ENCODE measurements at places on chromosomes 2 and 18.
A peak's percentile ranks its signal among the peaks of the same experiment; 100 is the strongest.

DNA sequence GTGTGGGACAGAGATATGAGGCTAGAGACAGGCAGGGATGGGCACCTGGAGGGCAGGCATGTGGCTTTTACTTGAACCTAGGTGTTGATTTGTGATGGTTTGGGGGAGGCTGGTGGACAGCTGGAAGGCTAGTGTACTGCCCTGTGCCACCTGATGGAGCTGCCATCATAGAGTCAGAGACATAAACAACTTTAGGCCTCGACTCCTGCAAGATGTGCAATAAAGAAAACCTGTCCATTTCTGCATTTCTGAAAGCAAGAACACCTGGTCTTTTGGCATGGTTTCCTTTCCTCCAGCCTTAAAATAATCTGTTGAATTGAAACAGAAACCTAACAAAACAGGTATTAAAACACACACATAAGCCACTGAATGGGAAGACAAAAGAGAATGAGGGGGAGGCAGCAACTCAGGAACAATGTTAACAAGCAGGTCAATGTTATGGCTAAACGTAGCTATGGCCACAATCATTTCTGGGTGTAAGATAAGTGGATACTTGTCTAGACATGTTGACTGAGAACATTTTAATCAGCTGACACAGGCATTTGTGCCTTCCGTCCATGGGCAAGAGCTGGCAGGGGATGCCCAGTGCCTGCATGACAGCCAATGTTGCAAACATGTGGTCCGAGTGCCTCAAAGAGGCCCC, 87.8 kb downstream of the KCTD1 start:
- peak; percentile 25 for DNase-seq

DNA sequence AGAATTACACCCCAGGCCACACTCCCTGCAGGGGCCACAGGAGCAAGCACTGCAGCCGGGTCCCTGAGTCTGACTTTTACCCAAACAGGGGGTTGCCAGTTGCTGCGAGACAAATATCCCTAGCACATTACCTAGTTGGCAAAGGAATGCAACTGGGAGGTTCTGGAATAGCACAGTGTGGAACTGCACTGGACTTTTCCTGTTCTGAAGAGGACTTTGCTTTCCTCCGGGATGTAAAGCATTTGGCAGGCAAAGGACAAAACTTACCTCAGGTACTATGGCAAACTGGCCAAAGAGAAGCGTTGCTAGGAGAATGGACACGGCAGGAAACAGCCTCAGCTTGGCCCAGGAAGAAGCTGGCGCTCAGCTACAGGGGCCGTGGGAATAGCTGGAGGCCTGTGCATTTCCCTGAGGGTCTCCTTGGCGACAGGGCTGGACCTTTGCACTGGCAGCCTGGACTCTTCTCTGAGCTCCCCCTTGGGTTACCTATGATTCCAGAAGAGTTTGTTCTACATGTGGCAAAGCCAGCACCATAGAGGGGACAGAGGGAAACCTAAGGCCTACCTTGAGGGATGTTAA, 45.0 kb downstream of the BCL11A start:
- DNase-seq = no peak

DNA sequence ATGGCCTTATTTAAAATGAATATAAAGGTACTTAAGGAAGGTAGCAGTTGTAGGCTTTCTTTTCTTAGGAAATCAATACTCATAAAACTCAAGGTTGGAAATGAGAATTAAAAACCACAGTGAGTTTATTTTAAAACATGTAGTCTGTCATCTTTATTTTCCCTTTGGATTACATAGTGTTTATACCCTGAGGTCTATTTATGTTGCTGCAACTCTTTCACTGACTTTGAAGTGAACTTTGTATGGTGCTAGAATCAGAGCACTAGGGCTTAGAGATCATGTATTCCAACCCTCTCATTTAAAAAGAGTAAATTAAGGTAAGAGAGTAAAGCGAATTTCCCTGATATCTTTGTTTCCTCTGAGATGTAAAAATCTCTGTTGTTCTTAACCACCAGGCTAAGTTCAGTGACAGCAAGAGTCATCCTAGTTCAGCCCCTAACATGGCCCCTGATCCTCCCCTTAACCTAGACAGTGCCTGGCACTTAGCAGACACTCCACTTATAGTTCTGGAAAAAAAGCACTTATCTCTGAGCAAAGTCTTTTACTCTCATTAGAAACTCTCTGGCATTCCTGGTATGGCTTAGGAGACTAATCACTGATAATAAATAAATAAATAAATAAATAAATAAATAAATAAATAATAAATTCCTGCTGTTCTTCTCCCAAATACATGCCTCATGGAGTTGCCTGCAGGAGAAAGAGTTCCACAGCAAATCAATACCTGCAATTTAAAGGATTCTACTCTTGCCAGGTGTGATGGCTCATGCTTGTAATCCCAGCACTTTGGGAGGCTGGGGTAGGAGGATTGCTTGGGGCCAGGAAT, 33.0 kb upstream of the PPP1R1C start:
- DNase-seq = no peak

DNA sequence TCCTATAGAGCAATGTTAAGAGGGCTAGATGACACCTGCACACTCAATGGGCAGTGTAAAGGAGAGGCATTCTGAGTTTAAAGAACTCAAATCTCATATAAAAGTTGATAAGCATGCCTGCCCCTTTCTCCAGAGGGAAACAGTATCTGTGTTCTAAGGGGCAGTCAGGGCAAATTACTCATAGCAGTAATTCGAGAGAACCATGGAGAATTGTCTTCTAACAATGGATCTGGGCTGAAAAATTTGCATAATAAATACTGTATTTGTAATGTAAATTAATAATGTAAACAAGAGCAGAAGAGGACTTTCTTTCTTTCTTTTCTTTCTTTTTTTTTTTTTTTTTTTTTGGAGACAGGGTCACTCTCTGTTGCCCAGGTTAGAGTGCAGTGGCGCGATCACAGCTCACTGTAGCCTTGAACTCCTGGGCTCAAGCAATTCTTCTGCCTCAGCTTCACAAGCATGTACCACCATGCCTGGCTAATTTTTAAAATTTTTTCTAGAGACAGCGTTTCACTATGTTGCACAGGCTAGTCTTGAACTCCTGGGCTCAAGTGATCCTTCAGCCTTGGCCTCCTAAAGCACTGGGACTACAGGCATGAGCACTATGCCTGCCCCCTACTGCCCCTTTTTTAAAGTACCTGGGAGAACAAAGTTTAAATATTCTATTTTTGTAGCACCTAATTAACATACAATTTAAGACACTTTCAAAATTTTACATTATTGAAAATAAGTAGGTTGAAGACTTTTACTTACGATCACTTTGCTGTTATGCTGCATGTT, 70.6 kb downstream of the OTX1 start:
- DNase-seq = no peak

DNA sequence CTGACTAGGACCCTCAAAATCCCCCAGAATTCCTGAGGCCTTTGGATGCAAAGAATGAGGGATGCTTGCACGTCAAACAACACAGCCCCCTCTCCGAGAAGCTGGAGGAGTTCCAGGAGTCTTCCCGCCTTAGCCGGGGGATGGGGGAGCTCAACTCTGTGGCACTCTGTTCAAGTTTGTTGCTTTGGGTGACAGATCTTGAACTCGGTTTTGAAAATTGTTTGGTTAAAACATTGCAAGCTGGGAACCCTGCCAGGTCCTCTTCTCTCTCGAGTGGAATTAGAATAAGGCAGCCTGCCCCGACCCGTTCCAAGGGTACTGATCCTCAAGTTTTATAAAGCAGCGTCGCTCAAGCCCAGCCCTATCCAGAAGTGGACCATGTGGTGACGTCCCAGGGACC, 244.1 kb downstream of the LOXHD1 start:
- DNase-seq = no peak

DNA sequence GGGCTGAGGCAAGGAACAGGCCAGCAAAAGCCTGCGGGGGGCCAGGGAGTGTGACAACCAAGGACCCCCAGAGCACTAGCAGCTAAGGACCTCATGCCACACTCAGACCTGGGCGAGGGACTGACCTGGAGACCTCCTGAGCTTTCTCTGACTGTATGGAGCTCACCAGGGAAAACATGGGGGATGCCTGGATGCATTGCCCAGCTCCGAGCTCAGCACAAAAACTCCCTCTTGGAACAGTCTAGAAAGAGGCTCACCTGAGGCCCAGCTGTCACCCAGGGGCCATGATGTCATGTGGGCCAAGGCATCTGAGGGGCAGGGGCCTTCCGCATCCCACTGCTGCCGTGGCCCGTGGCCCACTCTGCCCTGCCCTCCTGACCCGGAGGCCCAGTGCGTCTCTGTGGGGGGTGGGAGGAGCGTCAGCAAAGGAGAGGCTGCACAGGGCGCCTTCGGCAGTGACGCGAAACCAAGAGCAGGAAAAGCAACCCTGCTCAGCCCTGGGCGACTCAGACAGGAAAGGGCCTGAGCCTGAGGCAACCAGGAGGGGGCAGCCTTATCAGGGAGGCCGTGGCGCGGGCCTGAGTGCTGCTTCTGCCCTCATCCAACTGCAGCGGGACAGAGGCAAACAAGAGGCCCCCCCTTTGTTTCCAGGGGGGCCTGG, 57.3 kb upstream of the ALPP start:
- no peak for DNase-seq

DNA sequence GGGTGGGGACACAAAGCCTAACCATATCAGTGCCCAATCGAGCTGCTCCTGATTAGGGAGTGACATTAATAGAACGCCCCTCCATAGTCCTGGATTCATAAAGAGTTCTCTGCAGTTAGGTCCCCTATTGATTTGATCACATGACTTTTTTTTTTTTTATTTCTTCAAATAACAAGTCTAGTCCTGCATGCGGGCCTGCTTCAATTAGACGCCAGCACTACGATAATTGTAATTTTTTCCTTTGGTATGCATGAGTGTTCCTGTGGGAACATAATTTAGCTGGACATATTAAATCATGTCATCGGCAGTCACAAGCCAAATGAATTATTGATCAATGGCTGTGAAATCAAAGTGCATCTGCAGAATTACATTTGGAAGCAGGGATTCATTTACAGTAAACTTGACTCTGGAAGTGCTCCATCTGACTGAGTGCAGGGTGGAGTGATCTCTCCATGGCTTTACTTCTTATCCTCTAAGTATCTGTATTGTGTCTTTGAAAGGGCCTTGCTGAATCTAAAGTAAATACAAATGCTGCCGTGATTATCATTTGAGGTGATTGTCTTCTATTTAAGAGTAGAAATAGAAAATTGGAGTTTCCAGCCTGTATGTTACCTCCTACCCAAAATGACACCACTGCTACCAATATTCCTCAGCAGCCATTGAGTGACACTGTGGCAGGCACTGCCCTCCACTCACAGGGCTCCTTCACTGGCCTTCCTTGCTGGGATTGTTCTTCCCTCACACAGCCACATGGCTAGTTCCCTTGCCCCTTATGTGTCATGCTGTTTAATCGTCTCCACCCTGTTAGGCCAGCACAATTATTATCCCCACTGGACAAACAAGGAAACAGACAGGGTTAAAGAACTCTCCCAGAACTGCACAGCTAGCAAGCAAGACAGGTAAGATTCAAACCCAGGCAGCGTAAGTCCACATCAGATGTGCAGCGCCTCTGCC, 337.4 kb upstream of the ID2 start:
- DNase-seq = no peak

GRCh38 chr2:119240311-119241204, 16.9 kb downstream of the STEAP3 start:
- peak; percentile 95 for DNase-seq

GRCh38 chr2:132252894-132253264, 91.1 kb upstream of the ANKRD30BL start:
- no peak for DNase-seq

DNA sequence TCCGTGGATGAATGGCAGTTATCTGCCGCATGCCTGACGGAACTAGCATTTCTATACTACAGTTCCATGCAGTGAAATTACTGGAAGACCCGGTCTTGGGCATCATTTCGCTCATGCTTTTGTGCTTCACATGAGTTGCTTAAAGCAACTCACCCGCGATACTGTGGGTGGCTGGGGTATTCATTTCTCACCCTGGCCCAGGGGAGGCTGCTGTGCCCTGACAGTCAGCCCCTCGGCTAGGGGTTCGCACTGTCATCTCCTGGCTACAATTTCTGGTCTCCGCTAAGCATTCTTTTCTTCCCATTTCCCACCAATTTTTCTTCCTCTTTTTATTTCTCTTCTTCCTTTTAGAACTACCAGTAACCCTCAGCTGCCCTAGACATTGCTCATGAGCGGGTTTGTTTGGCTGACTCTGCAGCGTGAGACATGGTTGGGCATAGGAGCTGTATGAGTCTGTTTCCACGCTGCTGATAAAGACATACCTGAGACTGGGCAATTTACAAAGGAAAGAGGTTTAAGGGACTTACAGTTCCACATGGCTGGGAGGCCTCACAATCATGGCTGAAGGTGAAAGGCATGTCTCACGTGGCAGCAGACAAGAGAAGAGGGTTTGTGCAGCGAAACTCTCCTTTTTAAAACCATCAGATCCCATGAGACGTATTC, 16.5 kb upstream of the CNDP2 start:
- DNase-seq = no peak

Measured in cerebellar cortex (tissue), 1 donor.